T-cell (primary cell): ENCODE measurements at places on chromosomes 7 and 10.

DNA sequence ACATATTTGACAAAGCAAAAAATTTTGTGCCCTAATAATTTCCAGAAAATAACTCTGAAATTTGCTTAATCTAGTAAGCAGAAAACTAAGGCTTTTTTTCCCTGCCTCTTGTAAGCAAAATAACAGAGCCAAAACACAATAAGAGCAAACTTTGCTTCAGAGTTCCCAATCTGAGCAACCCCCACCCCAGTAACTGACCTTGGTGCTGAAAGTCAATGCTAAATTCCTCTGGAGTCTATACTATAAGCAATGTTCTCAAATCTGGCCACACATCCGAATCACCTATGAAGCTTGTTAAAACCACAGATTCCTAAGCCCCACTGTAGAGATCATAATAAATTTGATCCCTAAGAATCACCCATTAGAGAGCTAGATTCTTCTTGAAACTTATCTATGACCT is 150.5 kb downstream of the ELAPOR2 start:
- DNase-seq = no peak

DNA sequence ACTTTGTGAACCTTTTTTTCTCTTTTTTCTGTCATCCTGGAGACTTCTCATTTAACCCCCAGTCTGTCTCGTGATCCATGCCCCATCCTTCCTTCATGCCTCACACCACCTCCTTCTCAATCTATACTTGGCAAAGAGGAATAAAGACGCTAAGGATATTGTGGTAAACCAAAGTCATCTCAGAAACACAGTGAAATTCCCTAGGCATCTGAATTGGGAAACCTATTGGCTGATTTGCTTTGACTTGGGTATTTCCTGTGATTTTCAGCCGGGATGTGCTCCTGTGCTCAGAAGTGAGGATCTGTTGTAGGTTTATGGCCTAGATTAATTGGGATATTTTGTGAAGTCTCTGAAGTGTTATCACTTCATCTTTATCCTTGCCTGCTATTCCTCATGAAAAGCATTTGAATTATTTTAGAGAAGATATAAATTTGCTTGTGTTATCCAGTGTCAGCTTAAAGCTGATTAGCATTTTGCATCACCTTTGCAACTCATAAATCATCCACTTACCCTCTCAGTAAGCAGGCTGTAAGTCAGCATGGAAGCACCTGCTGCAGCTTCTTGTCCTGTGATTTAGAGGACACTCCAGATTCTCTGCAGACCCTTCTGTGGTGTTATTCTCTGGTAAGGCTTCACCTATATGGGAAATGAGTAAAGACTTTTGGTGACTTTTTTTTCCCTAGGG is 138.0 kb downstream of the AUTS2 start:
- DNase-seq = no peak

GRCh38 chr10:75672842-75673241 is 241.4 kb downstream of the LRMDA start:
- no peak for DNase-seq

DNA sequence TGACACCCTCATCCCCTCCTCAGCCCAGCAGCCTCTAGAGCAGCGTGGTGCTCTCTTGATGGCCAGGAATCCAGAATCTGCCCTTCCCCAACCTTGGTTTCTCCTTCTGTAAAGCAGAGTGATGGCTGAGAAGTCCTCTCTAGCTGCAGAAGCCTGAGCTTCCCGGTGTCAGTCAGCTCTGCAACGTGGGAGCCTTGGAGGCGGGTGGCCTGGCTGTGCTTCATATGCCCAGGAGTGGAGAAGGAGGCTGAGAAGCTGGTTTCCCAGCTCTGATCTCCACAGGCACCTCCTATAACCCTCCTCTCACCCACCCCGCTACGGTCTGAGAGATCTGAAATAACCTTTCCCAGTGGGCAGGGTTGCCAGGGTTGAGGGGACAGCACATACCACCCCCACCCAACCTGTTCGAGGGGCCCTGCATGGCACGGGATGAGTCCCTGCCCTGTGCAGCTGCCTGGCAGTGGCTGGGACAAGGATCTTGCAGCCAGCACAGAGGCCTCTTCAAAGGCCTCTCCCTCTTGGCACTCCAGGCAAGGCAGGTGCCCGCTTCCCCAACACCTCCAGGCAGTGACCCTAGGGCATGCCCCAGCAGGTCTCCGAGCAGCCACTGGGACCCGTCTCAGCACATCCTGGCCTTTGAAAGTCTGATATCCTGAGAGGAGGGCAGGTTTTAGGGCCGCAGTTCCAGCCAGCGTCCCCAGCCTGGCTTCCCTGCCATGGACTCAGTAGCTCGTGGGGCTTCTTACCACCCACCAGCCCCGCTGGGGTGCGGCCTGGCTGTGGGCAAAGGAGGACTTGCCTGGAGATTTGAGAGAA is 18.3 kb upstream of the SLC29A3 start:
- DNase-seq = no peak

- no peak for DNase-seq
These were observed 13.7 kb upstream of the TRA2A start for GRCh38 chr7:23545493-23545892.

DNA sequence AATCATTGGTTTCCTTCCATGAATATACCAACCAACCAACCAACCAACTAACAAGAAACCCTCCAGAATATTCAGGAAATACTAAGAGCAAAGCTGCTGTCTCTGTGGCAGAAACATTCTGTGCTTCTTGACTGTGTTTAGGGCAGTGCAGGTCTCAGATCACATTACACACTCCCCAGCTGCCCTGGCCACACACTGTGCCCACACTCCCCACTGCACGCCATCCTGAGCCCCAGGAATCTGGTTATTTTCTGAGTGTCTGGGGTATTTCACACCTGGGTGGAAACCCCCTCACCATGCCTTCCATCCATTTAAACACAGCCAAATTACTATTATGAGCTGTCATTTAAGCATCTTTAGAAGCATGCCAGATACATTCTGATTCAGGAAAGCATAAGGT is 183.7 kb upstream of the ANK3 start:
- no peak for DNase-seq

- DNase-seq = no peak
These were observed 97.1 kb downstream of the CSTF2T start for GRCh38 chr10:51602326-51602725.

- DNase-seq = no peak
These were observed 115.0 kb downstream of the PRKAG2 start for GRCh38 chr7:151761957-151762356.
